Amniotic stem cell (primary cell): ENCODE measurements at places on chromosomes 12 and 14.

GRCh38 chr12:32773691-32774090, 18.0 kb upstream of the YARS2 start:
- no peak for DNase-seq

DNA sequence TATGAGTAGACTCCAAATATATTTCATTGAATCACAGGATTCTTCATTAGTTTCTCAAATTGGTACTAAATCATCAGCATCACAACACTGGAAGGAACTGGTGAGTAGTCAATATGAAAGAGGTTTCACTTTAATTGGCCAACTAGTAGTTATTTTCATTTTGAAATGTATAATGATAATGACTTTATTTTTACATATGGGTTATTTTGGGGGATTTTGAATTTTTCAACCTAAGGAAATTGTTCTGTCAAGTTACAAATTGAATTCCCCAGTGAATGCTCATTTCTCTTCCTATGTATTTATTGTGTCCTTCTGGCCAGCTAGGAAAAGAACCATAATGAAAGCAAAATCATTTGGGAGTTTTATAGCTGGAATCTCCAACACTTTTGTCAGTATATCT, 174.2 kb upstream of the ATP2B1 start:
- no peak for DNase-seq

DNA sequence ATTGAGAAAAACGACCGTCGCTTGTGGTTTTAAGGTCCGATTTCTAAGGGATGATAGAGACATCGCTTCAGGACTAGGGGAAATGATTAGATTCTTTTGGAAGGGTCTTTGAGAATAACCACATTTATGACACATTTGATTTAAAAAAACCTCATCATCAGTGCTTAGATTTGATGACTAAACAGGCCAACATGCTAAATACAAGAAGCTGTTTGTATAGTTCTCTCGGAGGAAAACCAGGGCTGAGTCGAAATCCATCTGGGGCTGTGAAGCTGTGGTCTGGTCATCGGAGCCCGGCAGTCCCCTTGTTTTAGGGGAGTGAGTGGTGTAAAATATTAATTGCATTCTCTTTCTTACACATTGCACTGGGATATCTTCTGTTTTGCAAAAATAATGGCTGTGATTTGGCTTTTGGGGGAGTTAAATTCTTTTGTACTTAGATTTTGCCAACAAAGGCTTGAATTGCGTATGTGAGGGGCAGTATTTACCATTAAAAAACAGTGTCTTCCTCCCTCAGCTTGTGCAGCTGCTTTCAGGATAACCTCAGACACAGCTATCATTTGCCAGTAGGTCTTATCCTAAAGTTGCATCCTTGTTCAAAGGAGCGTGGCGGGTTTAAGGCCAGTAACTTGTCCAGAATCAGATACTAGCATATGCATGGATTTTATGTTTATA, 550 bp downstream of the GNG2 start:
- no peak for DNase-seq

DNA sequence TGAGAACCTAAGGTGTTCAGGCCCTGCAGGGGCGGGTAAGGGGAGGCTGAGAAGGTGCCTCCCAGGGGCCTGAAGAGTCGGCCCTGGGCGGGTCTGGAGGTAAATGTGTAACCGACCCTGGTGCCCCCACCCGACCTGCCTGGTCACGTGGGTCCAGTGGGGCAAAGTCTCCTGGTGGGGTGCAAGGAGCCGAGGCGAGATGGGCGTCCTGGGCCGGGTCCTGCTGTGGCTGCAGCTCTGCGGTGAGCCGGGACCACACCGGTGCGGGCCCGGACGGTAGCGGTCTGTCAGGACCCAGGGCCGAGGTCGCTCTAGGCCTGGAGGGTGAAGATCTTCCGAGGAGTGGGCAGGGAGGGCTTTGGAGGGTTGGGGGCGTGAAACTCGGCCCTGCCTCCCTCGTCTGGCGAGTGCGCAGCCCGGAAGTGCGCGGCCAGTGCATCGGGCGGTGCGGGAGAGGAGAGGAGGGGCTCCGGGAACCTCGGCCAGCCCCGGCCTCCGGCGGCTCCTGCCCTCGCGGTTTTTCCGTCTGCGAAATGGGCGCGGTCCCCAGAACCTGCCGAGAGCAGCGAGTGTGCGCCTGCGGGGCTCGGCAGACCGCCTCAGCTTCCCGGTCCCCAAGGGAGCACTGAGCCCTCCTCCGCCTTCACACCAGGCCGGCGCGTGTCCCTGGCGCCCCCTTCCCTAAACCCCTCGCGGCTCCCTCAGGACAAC, at the start of gene AMN:
Gene AMN, plus strand, starts transcription at position 174 of the 711 bp plus-strand sequence. Its CDS starts 26 bp downstream, at position 200.
- DNase-seq = no peak

GRCh38 chr12:51391283-51392123, at the start of gene GALNT6:
Gene GALNT6 (minus strand): TSS chr12:51391406. CDS start chr12:51379781, 11,625 bp downstream.
- no peak for DNase-seq

DNA sequence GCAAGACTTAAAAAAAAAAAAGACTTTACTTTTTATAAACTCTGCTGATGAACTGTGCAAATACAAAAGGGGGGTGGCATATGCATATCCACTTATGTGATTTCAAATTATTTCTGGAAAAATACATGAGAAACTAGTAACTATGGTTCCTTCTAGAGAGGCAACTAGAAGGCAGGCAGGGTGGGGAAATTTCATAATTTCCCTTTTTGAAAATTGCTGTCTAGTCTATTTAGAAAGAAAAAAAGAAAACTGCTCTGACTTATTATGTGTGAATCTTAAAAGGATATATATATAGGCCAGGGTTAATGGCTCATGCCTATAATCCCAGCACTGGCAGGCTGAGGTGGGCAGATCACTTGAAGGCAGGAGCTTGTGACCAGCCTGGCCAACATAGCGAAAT, 42.3 kb downstream of the ANAPC7 start:
- no peak for DNase-seq
